ENCODE measurements at places on chromosomes 11 and 22. TPM values are rescaled to one million over a fixed set of nuclear protein-coding genes. Genes with fewer than 3 reads are reported as not detected.
A peak's percentile ranks its signal among the peaks of the same experiment; 100 is the strongest.

GRCh38 chr11:30873924-30874610, 287.9 kb upstream of the MPPED2 start:
- no peak overlapping the region for H3K27ac ChIP-seq
- no peak for DNase-seq
- no peak overlapping the region for H3K4me3 ChIP-seq
- no peaks in the 10 kb centered on the region for H3K27me3 ChIP-seq
- H3K36me3 ChIP-seq: no peaks in the 10 kb centered on the region

DNA sequence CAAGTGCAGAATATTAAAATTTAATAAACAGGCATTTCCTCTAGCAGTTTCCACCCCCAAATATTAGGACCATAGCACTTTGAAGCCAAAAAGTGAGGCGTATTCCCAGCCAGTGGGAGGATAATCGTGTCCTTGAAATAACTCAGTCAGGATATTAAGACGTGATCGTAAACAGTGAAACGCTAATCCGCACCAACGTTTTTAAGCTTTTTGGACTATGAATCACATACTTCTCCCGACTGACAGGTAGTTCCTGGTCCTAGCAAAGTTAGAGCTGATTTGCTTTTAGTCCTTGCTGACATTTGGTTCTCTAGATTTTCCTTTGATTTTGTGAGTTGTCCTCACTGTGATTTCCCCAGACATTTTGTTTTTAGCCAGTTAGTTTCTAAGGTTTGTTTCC, 197.1 kb upstream of the ARHGAP20 start:
- peaks cover 13% of the 10 kb centered on the region for H3K4me1 ChIP-seq
- no peak overlapping the region for H3K4me3 ChIP-seq
- peaks cover 20% of the 10 kb centered on the region for H3K27me3 ChIP-seq
- no peak overlapping the region for H3K27ac ChIP-seq
- no peaks in the 10 kb centered on the region for H3K36me3 ChIP-seq
- DNase-seq: peak; percentile 45

- H3K36me3 ChIP-seq: no peaks in the 10 kb centered on the region
- peak overlapping the region; percentile 24 for H3K27ac ChIP-seq
- DNase-seq: peak; percentile 50
- no peaks in the 10 kb centered on the region for H3K27me3 ChIP-seq
- peaks cover 33% of the 10 kb centered on the region for H3K4me1 ChIP-seq
These were observed 33.4 kb downstream of the MRTFA start for GRCh38 chr22:40603088-40603605.

GRCh38 chr11:117818041-117818873, 6.3 kb downstream of the FXYD2 start:
- peaks cover 14% of the 10 kb centered on the region for H3K4me1 ChIP-seq
- H3K27ac ChIP-seq: no peak overlapping the region
- H3K36me3 ChIP-seq: no peaks in the 10 kb centered on the region

GRCh38 chr11:638631-639331, 1.7 kb downstream of the DRD4 start:
- no peaks in the 10 kb centered on the region for H3K36me3 ChIP-seq
- DNase-seq: no peak
- H3K4me1 ChIP-seq: no peaks in the 10 kb centered on the region

DNA sequence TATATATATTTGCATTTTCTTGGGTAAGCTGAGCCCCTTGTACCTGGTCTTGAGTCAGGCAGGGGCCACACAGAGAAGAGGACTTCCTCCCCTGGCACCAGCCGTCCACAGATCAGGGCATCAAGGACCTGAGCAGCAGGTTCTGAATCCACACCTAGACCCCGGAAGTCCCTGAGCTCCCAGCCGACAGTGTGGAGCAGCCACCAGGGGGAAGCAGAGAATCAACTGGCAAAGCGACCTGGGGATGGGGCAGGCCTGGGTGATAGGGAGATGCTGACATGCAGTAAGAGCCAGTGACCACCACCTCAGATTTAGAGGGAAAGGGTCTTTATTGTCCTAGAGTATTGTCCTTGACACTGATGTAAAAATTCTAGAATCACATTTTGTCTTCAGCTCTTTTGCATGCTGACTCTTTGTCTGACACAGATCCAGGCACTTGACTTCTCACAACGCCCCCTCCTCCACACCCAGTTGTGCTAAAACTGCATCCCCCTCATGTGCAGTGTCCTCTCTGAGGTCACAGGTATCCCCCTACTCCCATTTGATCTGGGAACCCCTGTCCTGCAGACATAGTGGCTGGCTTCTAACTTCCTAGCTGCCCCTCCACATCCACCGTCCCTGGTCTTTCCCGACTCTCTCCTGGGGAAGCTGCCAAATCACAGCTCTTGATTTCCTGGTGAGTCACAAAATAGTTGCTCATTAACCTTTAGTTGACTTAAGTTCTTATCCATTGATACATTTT, 109.3 kb downstream of the GGTLC2 start:
- no peak overlapping the region for H3K4me3 ChIP-seq
- H3K36me3 ChIP-seq: no peaks in the 10 kb centered on the region
- no peaks in the 10 kb centered on the region for H3K4me1 ChIP-seq

GRCh38 chr11:74478877-74479731, 11.8 kb upstream of the KCNE3 start:
- no peak overlapping the region for H3K4me3 ChIP-seq
- DNase-seq: peak; percentile 24
- peaks cover 8% of the 10 kb centered on the region for H3K4me1 ChIP-seq
- H3K27me3 ChIP-seq: no peaks in the 10 kb centered on the region

- H3K27ac ChIP-seq: no peak overlapping the region
- peak; percentile 36 for DNase-seq
- H3K4me3 ChIP-seq: no peak overlapping the region
- H3K36me3 ChIP-seq: no peaks in the 10 kb centered on the region
- H3K4me1 ChIP-seq: no peaks in the 10 kb centered on the region
- H3K27me3 ChIP-seq: no peaks in the 10 kb centered on the region
These were observed 541.2 kb upstream of the API5 start for GRCh38 chr11:42770444-42771065.

GRCh38 chr22:35621451-35621850, 4.3 kb upstream of the MB start:
- H3K27ac ChIP-seq: peak overlapping the region; percentile 81
- peaks cover 22% of the 10 kb centered on the region for H3K4me1 ChIP-seq
- H3K27me3 ChIP-seq: no peaks in the 10 kb centered on the region
- DNase-seq: no peak
- H3K36me3 ChIP-seq: no peaks in the 10 kb centered on the region

DNA sequence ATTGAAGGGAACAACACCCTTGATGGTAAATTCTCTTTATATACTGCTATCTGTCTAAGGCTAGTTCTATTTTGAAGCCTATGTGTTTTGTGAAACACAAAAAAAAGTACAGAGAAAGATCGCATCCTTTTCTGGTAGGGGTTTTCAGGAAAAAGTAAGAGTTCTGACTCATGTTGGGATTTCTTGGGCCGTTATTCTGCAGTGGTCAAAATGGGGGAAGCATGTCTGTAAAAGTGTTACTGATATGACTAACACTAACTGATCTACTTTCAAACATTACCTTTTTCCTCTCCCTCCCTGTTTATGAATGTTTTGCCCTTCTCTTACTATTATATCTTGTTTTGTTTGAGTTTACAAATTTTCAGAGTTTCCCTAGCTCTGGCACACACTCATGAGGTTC, 53.9 kb downstream of the CTNND1 start:
- H3K4me1 ChIP-seq: no peaks in the 10 kb centered on the region
- H3K27ac ChIP-seq: no peak overlapping the region
- H3K36me3 ChIP-seq: peaks cover 67% of the 10 kb centered on the region
- no peak for DNase-seq
- H3K4me3 ChIP-seq: no peak overlapping the region

DNA sequence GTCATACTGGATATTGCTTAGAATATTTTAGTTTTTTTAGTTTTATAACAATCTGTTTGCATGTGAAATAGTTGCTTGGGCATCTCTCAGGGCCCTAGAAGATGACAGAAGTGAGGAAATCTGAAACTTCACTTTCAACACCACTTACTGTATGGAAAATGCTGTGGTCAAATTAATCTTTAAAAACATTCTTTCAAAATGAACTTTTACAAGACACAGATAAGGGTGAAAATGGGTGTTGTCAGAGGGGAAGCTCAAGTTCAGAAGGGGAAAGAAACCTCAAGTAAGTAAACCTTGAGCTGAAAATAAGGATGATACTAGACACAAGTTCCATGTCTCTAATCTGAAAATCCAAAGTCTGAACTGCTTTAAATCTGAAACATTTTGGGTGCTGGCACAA, 1840.1 kb upstream of the RAG2 start:
- no peak overlapping the region for H3K4me3 ChIP-seq
- H3K36me3 ChIP-seq: no peaks in the 10 kb centered on the region
- H3K27ac ChIP-seq: no peak overlapping the region
- H3K27me3 ChIP-seq: no peaks in the 10 kb centered on the region

GRCh38 chr11:102760344-102761035, 19.9 kb downstream of the MMP10 start:
- no peaks in the 10 kb centered on the region for H3K27me3 ChIP-seq
- H3K4me1 ChIP-seq: peaks cover 44% of the 10 kb centered on the region
- no peaks in the 10 kb centered on the region for H3K36me3 ChIP-seq
- peak overlapping the region; percentile 9 for H3K27ac ChIP-seq
- DNase-seq: peak; percentile 97

DNA sequence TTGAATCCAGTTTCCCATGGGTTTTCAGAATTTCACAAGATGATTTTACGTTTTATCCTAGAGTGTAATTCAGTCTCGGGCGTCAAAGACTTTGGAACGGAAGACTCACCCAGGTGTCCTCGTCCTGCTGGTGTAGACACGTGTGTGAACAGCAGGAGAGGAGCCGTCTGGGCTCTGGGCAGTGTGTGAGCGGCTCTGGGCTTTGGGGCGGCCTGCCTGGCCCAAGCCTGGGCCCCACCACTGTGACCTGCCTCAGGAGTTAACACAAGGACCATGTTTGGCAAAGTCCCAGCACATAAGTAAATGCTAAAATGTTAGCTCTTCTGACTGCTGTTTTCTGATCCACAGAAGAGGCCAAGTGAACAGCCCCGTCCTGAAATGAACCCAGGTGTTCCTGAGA, 1093.3 kb downstream of the BRD1 start:
- H3K27ac ChIP-seq: no peak overlapping the region
- H3K36me3 ChIP-seq: no peaks in the 10 kb centered on the region
- no peak for DNase-seq
- H3K4me1 ChIP-seq: no peaks in the 10 kb centered on the region
- H3K4me3 ChIP-seq: no peak overlapping the region

- DNase-seq: no peak
- no peaks in the 10 kb centered on the region for H3K27me3 ChIP-seq
These were observed 21.6 kb downstream of the ASCL2 start for GRCh38 chr11:2248762-2249161.

- no peak for DNase-seq
- no peak overlapping the region for H3K4me3 ChIP-seq
- H3K4me1 ChIP-seq: no peaks in the 10 kb centered on the region
- no peak overlapping the region for H3K27ac ChIP-seq
These were observed 292.2 kb upstream of the RAG2 start for GRCh38 chr11:36890121-36890679.

DNA sequence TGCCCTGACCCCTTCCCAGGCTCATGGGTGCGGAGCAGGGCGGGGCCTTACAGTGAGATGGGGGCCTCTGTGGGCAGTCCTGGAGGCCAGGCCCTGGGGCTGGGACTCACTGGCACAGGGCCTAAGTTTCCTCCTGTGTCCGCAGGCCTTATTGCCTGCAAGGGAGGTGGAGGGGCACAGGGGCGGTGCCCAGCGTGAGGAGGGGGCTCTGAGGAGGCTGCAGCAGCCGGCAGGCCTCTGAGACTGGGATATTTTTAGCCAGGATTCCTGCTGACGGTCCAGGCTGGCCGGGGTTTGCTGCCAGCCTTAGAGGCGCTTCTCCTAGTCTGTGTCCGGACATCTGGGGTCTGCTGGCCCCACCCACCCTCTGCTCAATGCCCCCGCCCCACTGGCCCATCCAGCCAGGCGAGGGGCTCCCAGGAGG, 5.7 kb upstream of the RTN4R start:
- DNase-seq: no peak
- no peaks in the 10 kb centered on the region for H3K4me1 ChIP-seq
- no peak overlapping the region for H3K4me3 ChIP-seq
- no peak overlapping the region for H3K27ac ChIP-seq

GRCh38 chr22:49561338-49561737, 266.3 kb downstream of the BRD1 start:
- no peaks in the 10 kb centered on the region for H3K4me1 ChIP-seq
- no peak overlapping the region for H3K4me3 ChIP-seq
- DNase-seq: no peak

DNA sequence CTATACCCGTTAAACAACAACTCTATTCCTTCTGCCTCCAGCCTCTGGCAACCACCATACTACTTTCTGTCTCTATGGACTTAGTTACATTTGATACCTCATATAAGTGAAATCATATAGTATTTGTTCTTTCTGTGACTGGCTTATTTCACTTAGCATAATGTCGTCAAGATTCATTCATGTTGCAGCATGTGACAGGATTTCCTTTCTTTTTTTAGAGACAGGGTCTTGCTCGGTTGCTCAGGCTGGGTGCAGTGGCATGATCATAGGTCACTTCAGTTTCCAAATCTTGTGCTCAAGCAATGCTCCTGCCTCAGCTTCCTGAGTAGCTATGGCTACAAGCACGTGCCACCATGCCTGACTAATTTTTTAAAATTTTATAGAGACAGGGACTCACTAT, 29.4 kb upstream of the SORL1 start:
- H3K4me1 ChIP-seq: peaks cover 13% of the 10 kb centered on the region
- H3K27ac ChIP-seq: no peak overlapping the region
- no peaks in the 10 kb centered on the region for H3K36me3 ChIP-seq
- H3K27me3 ChIP-seq: no peaks in the 10 kb centered on the region
- H3K4me3 ChIP-seq: no peak overlapping the region

DNA sequence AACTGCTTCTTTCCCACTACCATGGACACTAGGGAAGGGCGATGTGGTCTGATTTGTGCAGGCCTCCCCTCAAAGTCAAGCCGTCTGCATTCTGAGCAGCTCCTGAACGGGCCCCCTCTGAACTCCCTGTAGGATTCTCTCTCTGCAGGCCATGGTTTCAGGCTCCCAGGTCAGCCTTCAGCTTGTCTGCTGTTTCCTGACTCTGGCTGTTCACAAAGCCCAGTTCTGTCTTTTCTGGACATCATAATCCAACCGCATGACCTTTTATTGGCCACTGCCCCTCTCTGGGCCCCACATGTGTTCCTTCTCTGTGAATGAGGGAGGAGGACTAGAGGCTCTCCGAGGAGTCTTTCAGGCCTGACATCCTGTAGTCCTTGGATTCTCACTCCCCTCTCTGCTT, 161.0 kb downstream of the FEZ1 start:
- H3K4me3 ChIP-seq: no peak overlapping the region
- H3K4me1 ChIP-seq: no peaks in the 10 kb centered on the region
- no peaks in the 10 kb centered on the region for H3K36me3 ChIP-seq
- H3K27me3 ChIP-seq: peaks cover 82% of the 10 kb centered on the region
- H3K27ac ChIP-seq: no peak overlapping the region
- DNase-seq: no peak

The SPTY2D1 gene
- 15.6 TPM for total RNA-seq

The CLP1 gene
- 28.4 TPM for total RNA-seq

The GDPD4 gene
- total RNA-seq: not detected

The OR8B12 gene
- not detected for total RNA-seq

The JOSD1 gene
- total RNA-seq: 37.5 TPM

The APOA1 gene
- not detected for total RNA-seq

The C11orf52 gene
- 8.7 TPM for total RNA-seq

The HPS5 gene
- total RNA-seq: 15.2 TPM

The APOC3 gene
- total RNA-seq: not detected
